Stimulated activated CD8-positive, alpha-beta memory T cell treated with anti-CD3 and anti-CD28 coated beads, Interleukin-4, amount 100 ng/mL, for 4 hours (primary cell): ENCODE measurements at places on chromosomes 3 and 15.

GRCh38 chr3:23128655-23129054, 74.5 kb upstream of the UBE2E2 start:
- DNase-seq = no peak

DNA sequence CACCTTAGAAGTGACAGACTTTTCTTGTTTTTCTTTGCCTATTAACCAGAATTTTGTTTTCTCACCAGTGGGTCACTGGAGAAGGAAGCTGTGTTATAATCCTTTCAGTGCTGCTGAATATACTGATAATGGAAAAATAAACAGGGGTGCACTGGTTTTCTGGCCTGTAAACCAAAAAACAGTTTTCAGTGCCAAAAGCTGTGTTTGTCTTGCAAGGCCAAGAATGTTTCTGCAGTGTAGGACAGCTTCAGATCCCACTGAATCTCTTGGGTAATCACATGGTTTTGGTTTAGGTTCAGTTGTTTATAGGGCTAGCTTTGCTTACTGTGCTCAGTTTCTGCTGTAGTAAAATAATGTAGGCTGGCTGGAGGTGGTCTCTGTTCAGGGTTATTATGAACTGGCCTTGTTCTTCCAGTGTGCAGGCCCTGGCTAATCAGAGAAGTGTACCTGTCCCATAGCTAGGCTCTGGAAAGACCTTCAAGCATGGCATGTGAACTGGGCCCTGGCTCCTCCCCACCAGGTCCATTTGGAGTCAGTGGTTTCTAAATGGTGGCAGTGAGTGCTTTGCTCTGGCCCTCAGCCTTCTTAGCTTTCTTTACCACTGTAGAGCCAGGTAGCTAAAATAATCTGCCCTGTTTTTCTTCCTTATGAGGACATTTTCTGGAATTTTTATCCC, 18.7 kb downstream of the PDE8A start:
- no peak for DNase-seq

- DNase-seq = no peak
These were observed 57.0 kb downstream of the BOC start for GRCh38 chr3:113268311-113268710.

DNA sequence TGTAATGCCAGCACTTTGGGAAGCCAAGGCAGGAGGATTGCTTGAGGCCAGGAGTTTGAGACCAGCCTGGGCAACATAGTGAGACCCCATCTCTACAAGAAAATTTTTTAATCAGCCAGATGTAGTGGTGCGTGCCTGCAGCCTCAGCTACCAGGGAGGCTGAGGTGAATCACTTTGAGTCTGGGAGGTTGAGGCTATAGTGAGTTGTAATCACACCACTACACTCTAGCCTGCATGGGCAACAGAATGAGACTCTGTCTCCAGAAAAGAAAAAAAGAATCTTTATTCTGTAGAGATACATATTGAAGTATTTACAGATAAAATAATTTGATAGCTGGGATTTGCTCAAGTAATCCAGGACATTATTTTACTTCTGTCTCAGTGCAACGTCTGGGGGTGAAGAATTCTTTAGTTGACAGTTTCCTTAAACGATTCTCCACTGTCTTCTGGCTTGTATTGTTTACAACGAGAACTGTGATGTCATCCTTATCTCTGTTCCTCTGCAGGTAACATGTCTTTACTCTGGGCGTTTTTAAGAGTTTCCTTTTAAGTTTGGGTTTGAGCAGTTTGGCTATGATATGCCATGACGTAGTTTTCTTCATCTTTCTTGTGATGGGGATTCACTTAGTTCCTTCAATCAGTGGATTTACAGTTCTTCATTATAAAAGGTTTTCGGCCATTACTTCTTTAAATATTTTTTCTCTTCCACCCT, 26.3 kb downstream of the KPNA1 start:
- no peak for DNase-seq

- DNase-seq = no peak
These were observed 56.8 kb downstream of the APBA2 start for GRCh38 chr15:28942571-28942970.

- DNase-seq = no peak
These were observed 16.2 kb downstream of the PAK6 start for GRCh38 chr15:40255033-40255432.
